Germinal center (tissue), 1 donor: ENCODE measurements at places on chromosomes 12 and 14.

DNA sequence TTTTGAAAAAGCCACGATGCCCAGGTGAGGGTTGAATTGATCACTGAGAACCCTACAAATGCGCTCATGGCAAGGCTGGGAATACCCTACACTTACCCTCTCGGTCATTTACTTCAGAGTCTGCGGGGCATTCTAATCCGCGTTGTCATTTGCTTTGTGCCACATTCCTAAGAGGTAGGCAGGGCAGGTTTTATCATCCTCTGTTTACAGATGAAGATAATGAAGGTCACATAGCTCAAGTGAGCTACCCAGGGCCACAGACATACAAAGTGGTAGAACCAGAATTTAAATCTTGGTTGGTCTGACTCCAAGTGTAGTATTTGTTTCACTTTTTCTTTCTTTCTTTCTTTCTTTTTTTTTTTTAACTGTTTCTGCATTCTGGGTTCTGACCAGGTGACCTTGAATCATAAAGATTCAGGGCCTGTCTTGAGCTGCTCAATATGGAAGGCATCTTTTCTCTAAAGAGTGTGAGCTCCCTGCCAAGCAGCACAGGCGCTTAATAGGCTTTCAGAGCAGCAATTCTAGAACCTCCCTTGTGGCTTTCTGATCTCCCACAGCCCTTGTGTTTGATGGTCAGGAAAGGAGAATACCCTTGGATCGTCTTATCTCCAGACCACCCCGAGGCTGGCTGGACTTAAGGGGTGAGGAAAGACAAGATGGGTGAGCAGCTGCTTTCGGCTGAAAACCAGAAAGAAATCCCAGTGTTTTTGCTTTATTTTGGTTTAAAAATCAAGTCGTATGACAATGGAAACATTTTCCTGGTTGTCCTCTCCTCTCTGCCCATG lies 662 bp upstream of the BATF start:
- peak; percentile 5 for DNase-seq

- DNase-seq = no peak
Observed at GRCh38 chr14:72723858-72724530, 169.9 kb downstream of the DPF3 start.

GRCh38 chr12:6225630-6226001 lies 25.4 kb downstream of the CD9 start:
- no peak for DNase-seq

GRCh38 chr12:104855599-104855998 lies 102.5 kb downstream of the SLC41A2 start:
- no peak for DNase-seq

DNA sequence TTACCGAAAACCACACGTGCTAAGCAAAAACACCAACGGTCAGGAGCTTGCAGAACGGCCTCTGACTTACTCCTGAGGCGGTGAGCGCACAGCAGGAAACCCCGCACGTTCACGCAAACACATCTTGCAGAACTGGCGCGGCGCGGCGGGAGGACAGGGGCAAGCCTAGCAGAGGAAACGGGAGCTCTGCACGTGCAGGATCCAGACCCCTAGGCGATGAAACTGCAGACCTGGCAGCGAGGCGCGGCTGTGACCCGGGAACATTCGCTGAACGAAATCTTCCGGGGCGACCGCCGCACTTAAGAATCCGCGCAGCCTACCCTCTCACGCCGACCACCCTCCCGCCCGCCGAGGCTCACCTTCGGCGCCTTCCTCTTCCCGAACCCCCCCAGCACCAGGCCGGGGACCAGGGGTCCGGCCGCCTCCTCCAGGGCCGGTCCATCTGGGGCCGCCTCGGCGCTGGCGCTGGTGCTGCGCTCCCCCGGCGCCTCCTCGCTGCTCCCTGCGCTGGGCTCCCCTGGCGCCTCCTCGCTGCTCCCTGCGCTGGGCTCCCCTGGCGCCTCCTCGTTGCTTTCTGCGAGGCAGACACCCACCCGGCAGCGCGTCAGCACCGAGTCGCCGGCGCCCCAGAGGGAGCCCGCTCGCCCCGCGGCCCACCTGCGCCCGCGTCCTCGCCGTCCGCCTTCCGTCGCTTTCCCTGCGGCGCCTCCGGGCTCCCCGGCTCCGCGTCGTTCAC lies 615 bp downstream of the DDX51 start:
- no peak for DNase-seq

GRCh38 chr14:30272848-30273832 lies 285.8 kb upstream of the G2E3 start:
- no peak for DNase-seq

DNA sequence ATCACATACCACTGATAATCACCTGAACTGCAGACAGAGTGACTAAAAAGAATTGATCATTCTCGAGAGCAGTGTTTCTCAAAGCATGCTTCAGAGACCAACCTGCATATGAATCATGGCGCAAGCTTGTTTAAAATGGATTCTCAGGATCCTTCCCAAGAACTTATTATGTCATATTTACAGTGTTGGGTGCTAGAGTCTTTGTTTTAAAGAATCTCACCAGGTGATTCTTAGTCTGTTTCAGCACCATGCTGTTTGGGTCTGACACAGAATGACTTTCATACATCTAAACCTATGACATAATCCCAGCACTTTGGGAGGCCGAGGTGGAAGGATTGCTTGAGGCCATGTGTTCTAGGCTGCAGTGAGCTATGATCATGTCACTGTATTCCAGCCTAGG lies 31.3 kb upstream of the SSPN start:
- no peak for DNase-seq

- no peak for DNase-seq
Observed at GRCh38 chr14:50025776-50026175, 90.6 kb downstream of the VCPKMT start.

GRCh38 chr14:91142214-91142668 lies 28.4 kb downstream of the DGLUCY start:
- DNase-seq = peak; percentile 64

DNA sequence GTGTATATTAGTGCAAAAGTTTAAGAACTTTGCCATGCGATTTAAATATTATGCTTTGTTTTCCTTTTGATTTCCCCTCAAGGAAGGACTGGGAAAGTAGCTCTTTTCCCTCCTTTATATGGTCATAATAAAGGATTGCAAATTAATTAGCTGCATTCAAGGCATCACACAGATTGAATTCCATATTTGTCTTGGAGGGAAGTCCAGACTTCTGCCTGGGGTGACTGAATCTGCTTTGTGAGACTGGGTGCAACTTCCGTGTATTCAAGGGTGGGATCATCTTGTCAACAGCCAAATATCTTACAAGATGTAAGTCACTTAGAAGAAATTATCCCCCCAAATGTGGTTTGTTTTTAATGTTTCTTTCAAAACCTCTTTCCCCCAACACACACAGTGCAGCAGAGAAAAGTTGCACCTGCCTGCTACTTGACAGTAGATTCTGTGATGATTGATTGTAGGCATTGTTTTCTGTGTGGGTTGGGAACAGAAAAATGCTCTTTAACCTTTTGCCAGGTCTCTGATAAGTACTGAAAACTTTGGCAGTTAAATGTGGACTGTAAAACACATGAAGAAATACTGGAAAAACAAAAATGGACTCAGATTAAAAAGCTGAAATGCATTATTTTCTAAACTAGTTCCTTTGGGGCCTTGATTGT lies 28.4 kb downstream of the STK38L start:
- DNase-seq = no peak

- no peak for DNase-seq
Observed at GRCh38 chr12:114302606-114303315, 103.2 kb downstream of the TBX5 start.
